ENCODE measurements at places on chromosomes 6 and 20.

- H3K36me3 ChIP-seq, result no peaks in the 10 kb centered on the region
- no peak overlapping the region for H3K4me3 ChIP-seq
- DNase-seq, result no peak
- H3K27ac ChIP-seq, result no peak overlapping the region
- no peaks in the 10 kb centered on the region for H3K27me3 ChIP-seq
- H3K4me1 ChIP-seq, result no peaks in the 10 kb centered on the region
Observed at GRCh38 chr6:162613310-162613709, 114.3 kb downstream of the PRKN start.

DNA sequence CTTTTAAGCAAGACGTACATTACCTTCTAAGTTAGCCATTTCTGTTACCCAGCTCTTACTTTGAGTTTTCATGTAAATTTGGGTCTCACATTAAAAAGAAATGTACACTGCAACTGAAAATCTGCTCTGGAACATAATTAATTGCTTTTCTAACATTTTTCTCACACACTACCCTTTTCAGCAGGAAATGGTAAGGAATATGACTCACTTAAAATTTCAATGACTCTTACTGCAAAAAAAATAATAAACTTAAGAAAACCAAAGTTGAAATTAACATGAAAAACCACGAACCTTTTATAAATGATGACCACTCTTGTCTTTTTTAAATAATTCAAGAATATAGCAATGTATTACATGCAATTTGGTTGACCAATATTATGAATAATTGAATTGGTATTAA lies 1.3 kb downstream of the CGA start:
- H3K4me3 ChIP-seq, result no peak overlapping the region
- no peak for DNase-seq
- H3K36me3 ChIP-seq, result no peaks in the 10 kb centered on the region
- H3K27ac ChIP-seq, result no peak overlapping the region
- no peaks in the 10 kb centered on the region for H3K27me3 ChIP-seq
- no peaks in the 10 kb centered on the region for H3K4me1 ChIP-seq

DNA sequence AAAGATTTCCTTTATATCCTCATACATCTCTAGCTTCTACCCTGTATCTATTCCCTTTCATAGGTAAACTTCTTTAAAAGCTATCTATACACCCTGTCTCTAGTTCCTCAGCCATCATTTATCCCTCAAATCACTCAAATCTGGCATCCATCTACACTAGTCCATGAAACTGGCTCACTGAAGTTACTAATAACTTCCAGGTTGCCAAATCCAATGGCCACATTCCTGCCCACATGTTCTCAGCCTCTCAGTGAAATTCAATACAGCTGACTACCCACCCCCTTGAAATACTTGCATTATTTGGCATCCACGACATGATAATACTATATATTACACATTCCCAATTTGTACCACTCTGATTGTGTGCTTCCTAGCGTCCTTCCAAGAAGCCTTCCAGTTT lies 8.7 kb downstream of the REPS1 start:
- no peak overlapping the region for H3K27ac ChIP-seq
- no peaks in the 10 kb centered on the region for H3K27me3 ChIP-seq
- no peak overlapping the region for H3K4me3 ChIP-seq

- peak overlapping the region; percentile 2 for H3K27ac ChIP-seq
- no peaks in the 10 kb centered on the region for H3K36me3 ChIP-seq
- H3K4me3 ChIP-seq, result no peak overlapping the region
Observed at GRCh38 chr6:16736856-16737775, 24.1 kb downstream of the ATXN1 start.

- no peak for DNase-seq
- H3K36me3 ChIP-seq, result no peaks in the 10 kb centered on the region
- H3K4me1 ChIP-seq, result no peaks in the 10 kb centered on the region
Observed at GRCh38 chr6:8321671-8322404, 113.5 kb downstream of the SLC35B3 start.

GRCh38 chr6:90222724-90223198 lies 73.9 kb downstream of the BACH2 start:
- no peaks in the 10 kb centered on the region for H3K27me3 ChIP-seq
- H3K27ac ChIP-seq, result peak overlapping the region; percentile 45
- H3K4me3 ChIP-seq, result no peak overlapping the region
- no peak for DNase-seq
- peaks cover 23% of the 10 kb centered on the region for H3K4me1 ChIP-seq
- no peaks in the 10 kb centered on the region for H3K36me3 ChIP-seq

- H3K4me1 ChIP-seq, result peaks cover 35% of the 10 kb centered on the region
- H3K27ac ChIP-seq, result no peak overlapping the region
- no peaks in the 10 kb centered on the region for H3K36me3 ChIP-seq
- no peak for DNase-seq
Observed at GRCh38 chr20:37915434-37915787, 12.5 kb downstream of the VSTM2L start.

DNA sequence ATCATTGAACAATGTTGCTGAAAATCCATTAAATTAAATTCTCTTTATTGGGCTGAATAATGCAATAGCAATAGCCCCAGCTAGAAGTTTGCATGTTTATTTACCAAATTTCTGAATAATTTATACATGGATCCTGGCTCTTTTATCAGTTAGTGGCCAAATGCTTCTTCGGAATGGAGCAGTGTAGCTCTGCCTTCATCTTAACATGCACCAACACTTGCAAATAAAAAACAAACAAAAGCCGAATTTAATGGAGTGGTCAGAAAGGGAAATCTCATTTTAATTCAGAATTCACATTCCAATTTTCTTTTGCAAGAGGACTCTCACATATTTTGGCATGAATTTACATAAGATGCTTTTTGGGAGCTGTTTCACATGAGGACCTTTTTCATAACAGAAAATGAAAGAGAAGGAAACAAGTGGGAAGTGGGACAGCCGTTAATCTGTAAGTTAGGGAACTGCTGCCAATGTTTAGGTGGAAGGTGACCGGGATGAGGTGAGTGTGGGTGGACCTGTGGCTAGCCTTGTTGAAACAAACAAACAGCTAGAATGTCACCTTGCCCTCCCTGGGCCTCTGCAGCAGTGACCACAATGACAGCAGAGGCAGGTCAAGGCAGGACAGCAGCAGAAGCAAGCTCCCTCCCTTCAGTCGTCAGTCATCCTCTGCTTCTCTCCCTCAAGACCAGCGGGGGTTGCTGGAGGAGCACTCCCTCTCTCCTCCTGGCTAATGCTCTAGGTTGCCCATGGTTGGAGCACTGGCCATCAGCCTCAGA lies 73.2 kb downstream of the INSM1 start:
- H3K27ac ChIP-seq, result no peak overlapping the region
- DNase-seq, result no peak
- peaks cover 40% of the 10 kb centered on the region for H3K36me3 ChIP-seq
- no peaks in the 10 kb centered on the region for H3K4me1 ChIP-seq

DNA sequence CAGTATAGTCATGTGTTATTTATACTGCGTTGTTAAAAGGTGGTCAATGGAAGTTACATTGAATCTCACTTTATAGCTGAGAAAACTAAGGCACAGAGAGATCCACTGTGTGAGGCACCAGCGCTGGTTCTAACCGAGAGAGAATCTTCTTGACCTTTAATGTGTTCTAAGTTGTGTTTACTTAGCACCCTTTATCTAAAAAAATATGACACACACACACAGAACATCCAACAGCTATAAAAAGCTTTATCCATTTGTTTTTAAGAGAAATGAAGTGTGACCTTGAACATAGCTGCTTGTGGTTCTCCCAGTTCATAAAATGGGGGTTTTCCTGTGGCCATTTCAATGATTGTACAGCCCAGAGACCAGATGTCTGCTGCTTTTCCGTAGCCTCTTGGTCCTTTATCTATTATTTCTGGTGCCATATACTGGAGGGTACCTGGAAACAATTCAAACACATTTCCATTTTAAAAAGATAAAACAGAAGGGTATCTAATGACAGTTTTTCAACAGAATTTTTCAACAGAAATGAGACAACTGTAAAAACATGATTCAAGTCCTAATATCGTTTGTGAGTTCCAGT lies 54.8 kb upstream of the MAP7 start:
- DNase-seq, result no peak
- no peaks in the 10 kb centered on the region for H3K27me3 ChIP-seq
- H3K4me3 ChIP-seq, result no peak overlapping the region
- peaks cover 25% of the 10 kb centered on the region for H3K4me1 ChIP-seq

DNA sequence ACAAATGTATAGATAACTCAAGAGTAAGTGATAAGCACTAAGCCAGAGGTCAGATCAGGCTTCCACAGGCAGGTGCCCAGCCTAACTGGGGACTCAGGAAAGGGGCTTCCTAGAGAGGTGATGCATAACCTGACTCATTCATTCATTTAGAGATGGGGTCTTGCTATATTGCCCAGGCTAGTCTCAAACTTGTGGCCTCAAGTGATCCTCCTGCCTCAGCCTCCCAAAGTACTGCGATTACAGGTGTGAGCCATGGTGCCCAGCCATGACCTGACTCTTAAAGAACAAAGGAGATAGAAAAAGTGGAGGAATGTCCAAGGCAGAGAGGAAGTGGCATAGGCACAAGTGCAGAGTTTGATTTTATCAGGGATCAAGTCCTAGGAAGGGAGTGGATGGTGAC lies 41.9 kb downstream of the GJA10 start:
- H3K4me1 ChIP-seq, result no peaks in the 10 kb centered on the region
- H3K36me3 ChIP-seq, result no peaks in the 10 kb centered on the region
- H3K4me3 ChIP-seq, result no peak overlapping the region

- no peak overlapping the region for H3K4me3 ChIP-seq
- no peak for DNase-seq
- H3K4me1 ChIP-seq, result no peaks in the 10 kb centered on the region
- peaks cover 99% of the 10 kb centered on the region for H3K36me3 ChIP-seq
- no peak overlapping the region for H3K27ac ChIP-seq
- H3K27me3 ChIP-seq, result no peaks in the 10 kb centered on the region
Observed at GRCh38 chr6:109360791-109361190, 21.5 kb downstream of the CD164 start.

DNA sequence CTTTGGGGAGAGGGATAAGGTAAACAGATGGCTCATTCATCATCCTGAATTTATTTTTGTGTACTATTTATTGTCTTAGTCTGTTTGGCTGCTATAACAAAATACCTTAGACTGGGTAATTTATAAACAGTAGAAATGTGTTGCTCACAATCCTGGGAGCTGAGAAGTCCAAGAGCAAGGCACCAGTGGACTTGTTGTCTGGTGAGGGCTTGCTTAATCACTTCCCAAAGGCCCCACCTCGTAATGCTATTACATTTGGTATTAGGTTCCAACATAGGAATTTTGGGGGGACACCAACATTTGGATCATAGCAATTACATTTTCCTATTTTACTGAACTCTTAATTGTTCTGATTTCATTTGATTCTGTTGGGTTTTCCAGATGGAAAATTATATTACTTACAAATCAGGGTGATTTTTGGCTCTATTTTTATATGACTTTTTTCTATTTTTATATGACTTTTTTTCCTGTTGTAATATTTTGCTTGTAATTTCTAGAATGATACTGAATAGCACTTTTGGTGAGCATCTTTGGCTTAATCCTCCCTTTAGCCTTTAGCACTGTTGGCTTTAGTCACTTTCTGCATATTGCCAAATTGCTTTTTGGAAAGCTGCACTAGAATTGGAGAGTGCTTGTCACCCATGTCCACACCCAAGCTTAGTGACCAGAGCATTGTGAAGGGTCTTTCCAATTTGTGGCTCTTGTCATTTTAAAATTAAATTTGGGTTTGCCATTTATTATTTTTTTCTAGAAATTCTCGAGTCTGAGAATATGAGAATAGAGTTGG lies 43.7 kb upstream of the TULP4 start:
- H3K27me3 ChIP-seq, result no peaks in the 10 kb centered on the region
- peaks cover 8% of the 10 kb centered on the region for H3K4me1 ChIP-seq
- no peaks in the 10 kb centered on the region for H3K36me3 ChIP-seq
- H3K27ac ChIP-seq, result no peak overlapping the region
- DNase-seq, result no peak
- H3K4me3 ChIP-seq, result no peak overlapping the region

GRCh38 chr20:15047042-15047441 lies 709.6 kb upstream of the FLRT3 start:
- H3K4me3 ChIP-seq, result no peak overlapping the region
- H3K36me3 ChIP-seq, result no peaks in the 10 kb centered on the region
- no peak overlapping the region for H3K27ac ChIP-seq
- H3K27me3 ChIP-seq, result no peaks in the 10 kb centered on the region
- no peaks in the 10 kb centered on the region for H3K4me1 ChIP-seq
- no peak for DNase-seq

DNA sequence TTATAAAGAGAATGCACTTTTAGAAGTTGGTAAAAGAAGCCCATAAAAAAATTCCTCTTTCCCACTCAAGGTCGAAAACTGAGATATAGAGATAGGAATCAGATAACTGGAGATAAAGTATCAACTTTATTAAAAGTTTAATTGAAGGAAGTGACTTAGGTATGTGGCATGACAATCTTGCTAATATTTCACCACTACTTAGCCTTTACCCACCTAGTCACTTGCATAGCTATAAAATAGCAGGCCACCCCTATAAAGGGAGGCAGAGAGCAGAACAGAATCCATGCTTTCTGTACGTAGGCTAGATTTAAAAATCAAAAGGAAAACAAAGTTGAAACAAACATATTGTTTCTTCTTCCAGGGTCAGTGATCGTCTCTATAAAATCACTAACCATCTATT lies 13.2 kb upstream of the TBC1D32 start:
- H3K27ac ChIP-seq, result no peak overlapping the region
- DNase-seq, result no peak
- H3K4me3 ChIP-seq, result no peak overlapping the region
- H3K36me3 ChIP-seq, result no peaks in the 10 kb centered on the region
- H3K4me1 ChIP-seq, result no peaks in the 10 kb centered on the region

- no peak overlapping the region for H3K4me3 ChIP-seq
- H3K4me1 ChIP-seq, result no peaks in the 10 kb centered on the region
- H3K27me3 ChIP-seq, result no peaks in the 10 kb centered on the region
- DNase-seq, result no peak
- no peak overlapping the region for H3K27ac ChIP-seq
Observed at GRCh38 chr20:14785065-14785743, 447.8 kb upstream of the FLRT3 start.

DNA sequence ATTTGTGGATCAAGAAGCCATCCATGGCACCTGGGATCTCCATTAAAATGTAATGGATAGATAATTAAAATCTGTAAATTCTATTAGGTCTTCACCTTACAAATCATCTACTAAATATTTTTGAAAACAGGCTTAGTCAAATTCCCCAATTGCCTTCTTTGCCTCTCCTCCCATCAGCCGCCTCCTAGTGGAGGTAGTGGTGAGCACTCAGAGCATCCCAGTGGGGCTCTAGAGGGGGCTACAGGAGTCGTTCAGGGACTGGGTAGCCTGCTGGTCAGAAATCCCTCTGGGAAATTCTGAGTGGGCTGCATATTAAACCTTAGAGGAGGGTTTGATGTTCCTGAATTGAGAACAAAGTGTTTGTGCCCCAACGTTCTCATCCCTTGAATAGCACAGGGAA lies 20.8 kb upstream of the PAX1 start:
- H3K27me3 ChIP-seq, result no peaks in the 10 kb centered on the region
- no peak overlapping the region for H3K27ac ChIP-seq
- H3K36me3 ChIP-seq, result no peaks in the 10 kb centered on the region
- H3K4me3 ChIP-seq, result no peak overlapping the region

DNA sequence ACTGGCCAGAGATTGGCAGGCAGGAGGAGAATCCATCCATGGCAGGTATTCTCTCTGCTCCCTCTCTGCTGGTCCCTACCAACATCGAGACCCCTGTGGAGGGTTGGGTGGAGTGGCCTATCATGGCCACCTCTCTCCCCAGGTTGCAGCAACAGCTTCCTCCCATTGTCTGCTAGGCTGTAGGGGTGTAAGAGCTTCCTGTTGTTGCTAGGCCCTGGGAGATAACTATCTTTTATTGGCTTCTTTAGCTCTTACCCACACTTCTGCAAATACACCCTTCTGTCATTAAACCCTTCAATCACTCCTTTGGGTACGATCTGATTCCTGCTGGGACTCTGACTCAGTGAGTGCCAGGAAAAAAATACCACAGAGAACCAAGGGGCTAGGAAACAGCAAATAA lies 66.6 kb upstream of the FAM184A start:
- no peak overlapping the region for H3K4me3 ChIP-seq
- peaks cover 13% of the 10 kb centered on the region for H3K4me1 ChIP-seq
- DNase-seq, result no peak
- H3K36me3 ChIP-seq, result no peaks in the 10 kb centered on the region
- no peaks in the 10 kb centered on the region for H3K27me3 ChIP-seq
